ENCODE measurements at places on chromosomes 6 and 20.

- DNase-seq = no peak
These were observed 35.5 kb downstream of the PSMB9 start for GRCh38 chr6:32889533-32889932.

GRCh38 chr6:130229645-130230044, 6.9 kb upstream of the SAMD3 start:
- DNase-seq = no peak

DNA sequence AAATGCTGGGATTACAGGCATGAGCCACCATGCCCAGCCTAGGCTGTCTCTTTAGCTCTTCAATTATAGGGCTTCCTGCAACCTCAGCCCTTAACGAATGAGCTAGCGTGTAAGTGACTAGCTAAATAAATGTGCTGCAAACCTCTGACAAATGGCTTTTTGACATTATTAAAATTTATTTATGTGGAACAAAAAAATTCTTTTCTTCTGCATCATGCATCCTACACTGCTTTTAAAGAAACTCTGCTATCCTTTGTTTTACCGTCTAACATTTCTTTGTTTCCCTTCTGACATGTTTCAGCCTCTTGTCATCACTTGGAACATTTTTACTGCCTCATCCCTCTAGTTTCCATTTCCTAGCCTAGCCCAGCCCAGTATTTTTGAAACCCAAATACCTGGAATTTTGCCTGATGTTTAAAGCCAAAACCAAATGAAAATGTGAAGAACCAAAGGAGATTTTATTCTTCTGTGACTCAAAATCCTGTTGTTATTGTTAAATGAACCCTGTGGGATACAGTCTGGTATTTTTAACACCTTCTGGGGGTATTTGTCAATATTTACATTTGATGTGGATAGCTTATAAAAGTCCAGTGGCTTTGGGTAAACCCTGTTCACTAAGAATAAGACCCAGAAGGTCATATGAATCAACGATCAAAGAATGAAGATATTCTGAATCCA, 9.5 kb downstream of the NT5E start:
- DNase-seq = no peak

DNA sequence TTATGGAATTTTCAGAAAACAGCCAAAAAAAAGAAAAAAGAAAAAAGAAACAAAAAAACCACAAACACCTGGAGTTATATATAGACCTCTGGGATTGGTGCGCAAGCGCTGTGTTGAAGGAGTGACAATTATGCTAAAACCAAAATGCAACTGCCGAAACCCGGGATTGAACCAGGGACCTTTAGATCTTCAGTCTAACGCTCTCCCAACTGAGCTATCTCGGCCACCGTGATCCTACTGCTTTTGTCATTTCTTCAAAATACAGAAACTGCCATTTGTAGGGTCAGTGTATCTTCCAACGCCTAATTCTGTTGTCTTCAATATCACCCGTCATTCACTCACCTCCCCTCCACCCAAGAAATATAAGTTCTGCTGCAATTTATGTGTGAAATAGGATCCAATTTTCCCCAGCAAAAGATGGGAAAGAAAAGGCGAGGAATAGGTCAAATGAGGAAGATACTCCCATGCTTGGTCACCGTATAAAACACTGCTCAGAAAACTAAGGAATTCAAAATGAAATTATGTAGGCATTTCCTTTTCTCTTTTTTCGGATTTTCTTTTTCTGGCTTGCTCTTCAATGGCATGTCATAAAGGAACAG, 116.0 kb downstream of the TRIM27 start:
- DNase-seq = no peak

GRCh38 chr6:33785778-33786177, 3.2 kb downstream of the LEMD2 start:
- no peak for DNase-seq

- no peak for DNase-seq
These were observed 268.4 kb upstream of the IRAK1BP1 start for GRCh38 chr6:78598966-78599365.

DNA sequence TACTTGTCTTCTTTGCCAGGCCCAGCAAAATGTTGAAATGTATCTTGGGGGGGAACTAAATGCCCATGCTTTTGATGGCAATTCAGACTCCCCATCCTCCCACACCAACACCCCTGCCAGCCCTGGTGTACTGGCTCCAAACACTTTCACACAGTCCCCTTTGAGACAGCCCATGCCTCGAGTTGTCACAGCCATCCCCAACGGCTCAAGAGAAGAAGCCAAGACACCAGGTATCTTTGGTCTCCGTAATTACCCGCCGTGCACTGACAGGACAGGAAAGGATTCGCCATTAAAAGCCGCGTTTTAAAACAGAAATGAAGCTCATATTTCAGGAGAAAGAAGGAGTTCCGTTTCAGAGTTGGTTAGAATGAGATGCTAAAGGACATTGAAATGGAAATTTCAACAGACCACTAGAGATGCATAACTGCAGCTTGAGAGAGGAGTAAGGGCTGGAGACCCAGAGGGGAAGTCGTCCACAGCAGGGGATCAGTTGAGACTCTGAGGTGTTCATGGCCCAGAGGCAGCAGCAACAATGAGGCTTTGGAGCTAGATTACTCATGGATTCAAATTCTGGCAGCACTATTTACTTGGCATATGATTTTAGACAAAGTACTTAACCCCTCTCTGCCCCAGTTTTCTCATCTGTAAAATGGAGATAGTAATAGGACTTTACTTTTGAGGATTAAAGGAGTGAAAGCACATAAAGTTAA, 63.5 kb upstream of the ADGRF1 start:
- no peak for DNase-seq

DNA sequence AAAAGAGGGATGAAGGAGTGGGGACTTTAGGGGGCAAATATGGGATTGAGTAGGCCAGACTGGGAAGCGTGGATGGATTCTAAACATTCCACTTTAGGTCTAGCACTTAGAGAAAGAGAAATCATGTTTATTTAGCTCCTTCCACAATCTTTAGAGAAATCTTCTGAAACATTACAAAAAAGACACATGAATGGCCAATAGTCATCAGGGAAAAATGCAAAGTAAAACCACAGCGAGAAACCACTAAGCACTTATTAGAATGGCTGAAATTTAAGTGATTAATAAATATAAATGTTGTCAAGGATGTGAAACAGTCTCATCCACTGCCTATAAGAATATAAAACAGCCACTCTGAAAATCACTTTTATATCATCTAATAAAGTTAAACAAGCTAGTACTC, 46.9 kb downstream of the HLA-A start:
- DNase-seq = no peak

DNA sequence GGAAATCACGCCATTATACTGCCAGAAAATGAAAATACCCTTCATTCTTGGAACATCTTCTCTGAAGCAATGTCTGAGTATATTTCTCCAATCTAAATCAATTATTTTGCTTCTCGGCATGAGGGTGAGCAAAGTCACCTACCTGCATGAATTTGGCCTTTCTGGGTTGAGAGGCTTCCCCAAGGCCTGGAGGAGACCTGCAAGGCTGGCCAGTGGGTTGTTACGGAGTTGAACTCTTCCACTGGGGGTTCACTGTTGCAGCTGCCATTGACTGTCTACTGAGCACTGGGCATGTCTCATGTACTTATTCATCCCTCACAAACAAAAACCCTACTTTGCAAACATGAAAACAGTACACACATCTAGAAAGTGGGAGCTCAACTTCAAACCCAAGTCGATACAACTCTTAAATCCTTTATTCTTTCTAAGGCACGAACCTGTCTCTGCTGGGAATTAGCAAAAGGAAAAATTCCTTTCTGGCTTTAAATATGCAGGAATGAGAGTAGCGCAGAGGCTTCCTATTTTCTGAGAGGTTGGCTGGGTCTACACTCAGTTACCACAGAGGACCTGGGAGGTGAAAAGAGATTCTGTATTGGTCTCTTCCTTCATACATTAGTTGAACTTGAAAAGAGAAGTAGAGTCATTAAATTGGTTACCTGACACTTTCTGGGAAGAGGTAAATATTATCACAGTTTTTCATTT, 87.6 kb upstream of the SGK1 start:
- no peak for DNase-seq

GRCh38 chr6:4957521-4958231, 46.2 kb downstream of the RPP40 start:
- DNase-seq = no peak

DNA sequence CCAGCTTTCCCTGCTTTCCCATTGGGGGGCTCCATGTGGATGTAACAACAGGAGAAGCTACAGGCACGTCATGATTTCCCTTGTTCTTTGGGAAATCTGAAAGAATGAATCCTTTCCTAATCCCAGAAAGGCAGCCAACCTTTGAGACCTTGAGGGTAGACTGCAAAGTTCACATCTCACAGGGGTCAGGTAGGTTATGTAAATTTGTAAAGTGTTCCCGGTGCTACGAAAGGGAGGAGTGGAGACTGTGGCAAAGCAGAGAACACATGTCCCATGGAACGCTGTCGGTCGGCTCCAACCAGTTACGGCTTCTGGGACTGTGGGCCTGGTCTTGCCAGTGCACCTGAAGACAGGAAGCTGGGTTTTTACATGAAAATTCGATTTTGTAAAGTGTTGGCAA, 85.1 kb downstream of the RSPH3 start:
- DNase-seq = no peak

DNA sequence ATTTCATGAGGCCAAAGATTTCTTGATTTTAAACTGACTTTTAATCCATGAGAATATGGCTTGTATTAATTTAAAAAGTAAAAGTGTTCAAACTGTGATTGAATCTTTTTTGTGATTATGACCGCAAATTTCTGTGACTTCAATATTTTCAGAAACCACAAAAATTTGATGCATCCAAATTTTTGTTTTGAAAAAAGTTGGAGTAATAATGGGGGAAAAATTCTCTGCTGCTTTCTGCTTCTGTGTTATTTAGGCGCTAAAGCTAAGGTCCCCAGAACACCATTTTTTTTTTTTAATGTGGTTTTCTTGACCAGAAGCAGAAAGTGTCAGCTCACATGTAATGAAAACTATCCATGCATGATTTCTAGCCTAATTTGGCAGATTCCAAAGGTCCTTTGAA, 65.3 kb downstream of the GRIK2 start:
- DNase-seq = no peak

GRCh38 chr6:168597471-168597875, 156.5 kb downstream of the SMOC2 start:
- no peak for DNase-seq

DNA sequence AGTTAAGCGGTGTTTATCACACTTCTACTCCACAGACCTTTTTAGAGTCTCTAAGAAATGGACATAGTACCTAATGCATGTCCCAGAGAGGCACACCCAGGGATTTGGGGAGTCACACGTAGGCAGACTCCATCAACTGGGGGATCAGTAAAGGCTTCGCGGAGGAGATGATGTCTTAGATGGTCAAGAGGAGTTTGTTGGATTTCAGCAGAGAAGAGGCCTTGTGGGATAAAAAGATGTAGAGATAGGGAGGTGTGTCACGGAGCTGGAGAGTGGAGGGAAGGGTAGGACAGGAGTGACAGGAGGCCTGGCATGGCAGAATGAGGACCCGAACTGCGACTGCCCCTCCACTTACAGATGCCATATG, 9.1 kb downstream of the DYNLRB1 start:
- no peak for DNase-seq

- no peak for DNase-seq
These were observed 47.2 kb downstream of the DUSP22 start for GRCh38 chr6:339480-339879.

GRCh38 chr6:129497481-129498441, 212.2 kb downstream of the ARHGAP18 start:
- no peak for DNase-seq

DNA sequence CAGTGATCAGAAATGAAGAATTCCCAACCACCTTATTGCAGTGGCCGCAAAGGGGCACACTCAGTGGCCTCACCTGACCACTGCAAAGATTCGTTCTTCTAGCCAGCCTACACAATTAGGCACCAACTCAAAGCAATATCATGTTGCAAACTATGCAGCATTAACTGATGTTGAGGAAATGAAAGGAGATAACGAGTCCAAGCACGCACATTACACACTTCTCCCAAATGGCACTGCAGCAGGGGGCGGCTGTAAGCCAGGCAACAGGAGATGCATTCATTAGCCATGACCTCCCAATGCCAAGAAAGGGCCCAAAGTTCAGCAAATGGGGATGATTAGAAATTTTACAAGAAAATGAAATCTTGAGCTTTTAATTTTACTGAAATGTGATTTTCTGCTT, 39.3 kb downstream of the ATXN1 start:
- DNase-seq = no peak

DNA sequence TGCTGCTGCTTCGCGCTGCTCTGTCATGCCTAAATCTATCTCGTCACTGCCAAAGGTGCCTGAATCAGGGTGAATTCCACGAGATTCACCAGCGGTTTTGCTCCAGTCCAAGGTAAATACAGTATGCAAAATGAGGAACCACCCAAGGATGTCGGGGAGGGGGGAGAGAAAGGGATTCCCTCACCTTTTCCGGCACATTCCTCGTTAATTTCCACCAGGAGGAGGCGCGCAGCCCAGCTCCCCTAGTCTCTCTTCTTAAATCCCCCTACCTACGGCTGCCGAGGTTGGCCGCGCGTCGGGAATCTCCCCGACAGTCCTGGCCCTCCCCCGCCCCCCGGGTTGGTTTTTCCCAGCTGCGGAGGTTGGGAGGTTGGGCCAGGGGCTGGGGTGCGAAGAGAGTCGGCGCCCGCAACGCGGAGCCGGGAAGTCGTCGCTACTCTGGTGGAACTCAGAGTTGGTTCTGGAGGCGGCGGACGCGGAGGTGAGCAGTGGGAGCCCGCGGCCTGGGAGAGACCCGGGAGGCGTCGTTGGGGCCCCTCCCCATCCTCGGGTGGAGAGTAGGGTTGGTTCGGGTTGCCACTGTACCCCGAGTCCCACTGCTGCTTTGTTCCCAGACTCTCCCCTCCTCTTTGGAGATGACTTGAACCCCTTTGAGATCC, at the start of gene TPBG:
TPBG (plus strand) TSS at position 390 of the 659 bp plus-strand sequence. CDS start 1,145 bp downstream, outside the sequence.
- DNase-seq = no peak

DNA sequence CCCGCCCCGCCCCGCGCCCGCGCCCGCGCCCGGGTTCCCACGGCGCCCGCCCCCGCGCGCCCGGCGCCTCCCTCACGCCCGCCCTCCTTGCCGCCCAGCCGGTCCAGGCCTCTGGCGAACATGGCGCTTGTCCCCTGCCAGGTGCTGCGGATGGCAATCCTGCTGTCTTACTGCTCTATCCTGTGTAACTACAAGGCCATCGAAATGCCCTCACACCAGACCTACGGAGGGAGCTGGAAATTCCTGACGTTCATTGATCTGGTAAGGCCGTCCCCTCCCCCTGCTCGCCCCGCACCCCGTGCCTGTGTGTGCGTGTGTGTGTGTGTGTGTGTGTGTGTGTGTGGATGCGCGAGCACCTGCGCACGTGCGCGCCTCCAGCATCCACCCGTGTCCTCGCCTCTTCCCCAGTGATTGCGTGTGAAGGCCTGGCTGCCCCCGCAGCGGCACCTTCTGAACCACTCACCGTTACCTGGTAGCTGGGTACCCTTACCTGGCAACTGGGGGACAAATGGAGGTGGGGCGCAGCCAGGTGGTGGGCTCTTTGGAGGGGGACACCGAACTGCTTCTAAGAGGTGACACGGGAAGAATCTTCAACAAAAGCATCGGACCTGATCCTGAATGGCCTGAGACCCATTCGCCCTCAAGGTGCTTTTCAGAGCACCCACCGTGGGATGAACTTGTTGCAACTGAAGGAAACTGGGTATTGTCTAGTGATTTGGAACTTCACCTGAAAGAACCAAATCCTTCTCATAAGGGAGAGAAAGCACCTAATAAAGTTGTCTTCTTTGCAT, at the start of gene AIG1:
AIG1 (plus strand) TSS at position 84 of the 791 bp plus-strand sequence; CDS start at position 121, 37 bp downstream.
- DNase-seq = no peak

Data from GM19239 (cell line).